ENCODE measurements at places on chromosomes 12 and 14. TPM values are rescaled to one million over a fixed set of nuclear protein-coding genes. Genes with fewer than 3 reads are reported as not detected.

The SAMD15 gene
- 0.48 TPM for polyA plus RNA-seq

The GOLGA3 gene
- 43.8 TPM for polyA plus RNA-seq

- DNase-seq = peak; percentile 98
Observed at GRCh38 chr12:56565510-56566101, 44.0 kb downstream of the RBMS2 start.

- no peak for DNase-seq
Observed at GRCh38 chr14:77014004-77014604, 14.4 kb downstream of the IRF2BPL start.

- no peak for DNase-seq
Observed at GRCh38 chr14:104935955-104936354, 11.3 kb downstream of the PLD4 start.

DNA sequence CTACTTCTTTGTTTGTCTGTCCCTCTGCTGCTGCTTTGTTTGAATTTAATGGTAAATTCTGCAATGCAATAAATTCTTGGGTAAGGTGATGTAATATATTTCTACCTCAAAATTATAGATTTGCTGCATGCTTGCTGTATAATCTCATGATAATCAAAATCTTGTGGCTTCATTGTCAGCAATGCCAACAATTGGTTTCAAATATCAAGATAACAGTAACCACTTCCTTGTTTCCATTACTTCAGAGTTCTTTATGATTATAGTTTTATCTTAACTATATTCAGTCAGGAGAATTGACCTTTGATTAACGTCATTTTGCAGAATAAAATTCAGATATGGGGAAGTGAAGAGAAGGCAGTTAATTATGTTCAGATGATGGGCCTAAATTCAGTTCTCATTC is 30.2 kb upstream of the RNU6-8 start:
- no peak for DNase-seq

- no peak for DNase-seq
Observed at GRCh38 chr12:97482143-97482693, 19.6 kb downstream of the RMST start.

DNA sequence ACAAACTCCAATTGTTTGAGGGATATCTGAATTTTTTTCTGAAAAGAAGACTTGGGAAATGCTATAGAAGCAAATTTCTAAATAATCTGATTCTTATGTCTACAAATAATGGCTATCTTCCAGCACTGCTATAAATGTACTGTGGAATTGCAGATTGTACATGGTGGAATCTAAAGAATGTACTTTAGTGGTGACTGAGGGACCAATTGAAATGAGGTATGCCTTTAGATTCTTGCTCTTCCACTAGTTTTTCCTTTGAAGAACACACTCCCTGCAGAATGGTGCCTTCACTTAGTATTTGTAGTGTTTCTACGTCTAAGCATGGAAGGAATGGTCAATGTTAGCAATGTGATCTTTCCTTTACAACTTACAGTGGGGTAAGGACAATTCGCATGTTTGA is 11.7 kb upstream of the PRB4 start:
- no peak for DNase-seq

DNA sequence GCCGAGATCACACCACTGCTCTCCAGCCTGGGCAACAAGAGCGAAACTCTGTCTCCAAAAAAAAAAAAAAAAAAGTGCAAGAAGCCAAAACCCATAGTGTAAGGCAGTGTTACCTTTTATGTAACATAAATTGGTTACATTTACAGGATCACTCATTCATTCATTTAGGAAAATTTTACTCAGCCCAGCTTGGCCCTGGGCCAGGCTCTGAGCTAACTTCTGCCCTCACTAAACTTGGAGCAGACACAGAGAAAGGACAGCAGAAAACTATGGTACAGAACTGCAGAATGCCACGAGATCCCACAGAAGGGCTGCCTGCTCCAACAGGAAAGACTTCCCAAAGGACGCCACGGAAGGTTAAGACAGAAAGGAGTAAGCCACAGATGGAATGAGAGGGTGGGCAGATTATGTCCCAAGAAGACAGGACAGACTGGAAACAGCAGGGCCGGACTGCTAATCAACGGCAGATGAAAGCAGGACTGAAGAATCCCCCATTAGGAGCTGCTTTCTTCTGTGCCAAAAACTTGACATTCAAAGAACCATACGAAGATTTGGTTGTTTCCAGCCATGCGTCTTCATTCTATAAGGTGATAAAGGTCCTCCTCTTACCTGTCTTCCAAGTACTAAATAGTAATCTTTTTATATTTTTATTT is 18.9 kb downstream of the PPP1R13B start:
- DNase-seq = peak; percentile 40

DNA sequence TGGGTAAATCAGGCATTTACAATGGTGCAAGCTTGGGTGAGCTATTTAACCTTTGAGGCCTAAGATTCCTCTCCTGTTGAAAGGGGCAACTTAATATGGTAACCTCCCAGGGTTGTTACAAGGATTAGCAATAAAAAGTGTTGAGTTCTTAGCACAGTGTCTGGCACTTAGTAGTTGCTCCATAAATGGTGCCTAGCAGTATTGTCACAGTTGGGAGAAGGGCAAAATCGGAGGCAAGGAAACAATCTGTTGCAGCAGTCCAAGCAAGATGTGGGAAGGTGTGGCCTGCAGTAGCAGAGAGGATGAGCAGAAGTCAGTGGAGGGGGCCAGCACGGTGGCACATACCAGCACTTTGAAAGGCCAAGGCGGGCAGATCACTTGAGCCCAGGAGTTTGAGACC is 7.3 kb upstream of the SP7 start:
- no peak for DNase-seq

DNA sequence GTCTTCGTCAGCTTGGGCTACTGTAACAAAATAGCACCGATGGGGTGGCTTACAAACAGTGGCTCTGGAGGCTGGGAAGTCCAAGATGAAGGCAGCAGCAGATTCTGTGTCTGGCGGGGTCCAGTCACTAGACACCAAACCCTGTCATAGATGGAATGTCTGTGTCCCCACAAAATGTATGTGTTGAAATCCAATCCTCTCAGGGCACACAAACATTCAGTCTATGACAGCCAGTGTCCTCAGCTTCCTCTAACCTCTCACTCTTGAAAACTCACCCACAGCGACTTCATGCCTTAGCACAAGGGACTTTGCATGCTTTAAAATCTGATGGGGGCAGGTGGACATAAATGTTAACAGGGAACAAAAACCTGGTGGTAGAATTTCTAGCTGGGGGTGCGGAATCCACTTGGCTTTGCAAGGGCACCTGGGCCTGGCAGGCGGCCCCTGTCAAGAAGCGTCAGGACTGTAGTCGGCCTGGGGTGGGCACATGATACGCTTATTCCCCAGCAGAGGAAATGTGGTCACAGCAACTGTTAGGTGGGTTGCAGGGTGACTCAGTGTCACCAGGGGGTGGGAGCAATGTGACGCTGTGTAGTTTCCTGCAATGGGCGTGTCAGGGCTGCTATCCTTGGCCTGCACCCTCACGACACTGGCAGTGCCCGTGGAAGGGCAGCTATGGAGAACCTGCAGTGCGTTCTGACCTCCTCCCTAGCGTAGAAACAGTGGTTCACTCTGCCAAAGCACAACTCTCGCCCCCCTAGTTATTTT is 17.7 kb downstream of the RIN3 start:
- no peak for DNase-seq
